ENCODE measurements at places on chromosomes 1 and 21.

GRCh38 chr1:234927312-234927970 is 201.2 kb downstream of the TOMM20 start:
- no peak for DNase-seq

- DNase-seq = peak; percentile 53
Observed at GRCh38 chr1:26959722-26960624, at the start of gene KDF1. TSS of gene KDF1 (minus strand) at chr1:26960468. CDS start at chr1:26952380, 8,088 bp downstream.

DNA sequence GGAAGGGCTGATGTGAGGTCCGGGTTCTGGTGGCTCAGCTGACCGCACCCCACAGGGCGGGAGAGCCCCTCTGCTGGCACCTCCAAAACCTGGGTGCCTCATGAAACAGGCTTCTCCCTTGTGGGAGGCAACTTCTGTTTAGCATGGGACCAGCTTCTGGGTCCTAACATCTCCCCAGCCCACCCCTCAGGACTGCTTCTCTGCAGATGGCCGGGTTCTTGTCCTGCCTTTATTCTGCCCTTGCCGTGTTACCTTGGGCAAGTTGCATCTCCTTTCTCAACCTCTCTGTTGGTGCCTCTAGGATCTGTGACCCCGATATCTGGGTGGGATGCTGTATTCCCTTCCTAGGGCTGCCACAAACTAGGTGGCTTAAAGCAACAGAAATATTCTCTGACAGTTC is 15.0 kb upstream of the TTC22 start:
- no peak for DNase-seq

- no peak for DNase-seq
Observed at GRCh38 chr1:112304126-112304525, 91.9 kb upstream of the CTTNBP2NL start.

- no peak for DNase-seq
Observed at GRCh38 chr1:15391366-15391765, 18.3 kb upstream of the EFHD2 start.

DNA sequence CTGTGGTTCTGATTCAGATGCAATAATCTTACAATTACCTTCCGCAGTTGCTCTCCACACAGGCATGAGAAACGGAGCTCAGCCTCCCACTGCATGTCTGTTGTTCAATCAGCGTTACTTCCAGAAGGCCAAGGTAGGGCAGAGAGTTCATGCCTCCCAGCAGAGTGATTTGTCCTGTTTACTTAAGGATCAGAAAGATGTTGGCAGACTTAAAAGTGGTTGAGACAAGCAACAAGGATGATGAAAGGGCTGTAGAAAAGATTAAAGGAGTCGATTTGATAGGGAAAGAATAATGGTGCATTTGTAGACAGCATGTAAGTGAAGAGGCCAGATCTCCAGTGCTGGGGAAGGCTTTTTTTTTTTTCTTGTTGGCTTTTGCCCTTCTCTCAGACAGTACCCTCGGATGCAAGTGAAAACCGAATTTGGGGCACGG is 26.6 kb downstream of the ARMH1 start:
- no peak for DNase-seq

DNA sequence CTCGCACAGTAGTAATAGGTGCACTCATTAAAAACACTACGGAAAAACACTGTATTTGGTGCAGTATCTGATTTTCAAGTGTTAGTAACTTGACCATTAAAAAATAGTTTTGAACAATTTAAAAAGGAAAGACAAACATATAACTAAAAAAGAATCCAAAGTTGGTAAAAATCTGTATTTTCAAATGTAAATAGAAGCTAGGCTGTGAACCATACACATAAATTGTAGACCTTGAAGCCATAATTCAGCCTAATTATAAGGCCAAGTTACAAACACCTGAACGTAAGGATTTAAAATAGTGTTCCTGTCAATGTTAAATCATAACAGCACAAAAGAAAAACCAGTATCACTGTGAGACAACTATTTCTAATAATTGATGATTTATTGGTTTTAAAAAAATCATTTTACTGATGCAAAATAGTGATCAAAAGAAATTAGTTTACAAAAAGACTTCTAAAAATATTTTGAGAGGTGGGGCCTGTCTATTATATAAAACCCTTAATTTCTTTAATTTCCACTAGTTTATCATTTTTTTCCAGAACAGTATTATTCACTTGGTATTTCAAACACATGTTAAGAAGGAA is 4.5 kb downstream of the IRF2BP2 start:
- no peak for DNase-seq

- no peak for DNase-seq
Observed at GRCh38 chr1:54607821-54608565, 15.3 kb downstream of the FAM151A start.

DNA sequence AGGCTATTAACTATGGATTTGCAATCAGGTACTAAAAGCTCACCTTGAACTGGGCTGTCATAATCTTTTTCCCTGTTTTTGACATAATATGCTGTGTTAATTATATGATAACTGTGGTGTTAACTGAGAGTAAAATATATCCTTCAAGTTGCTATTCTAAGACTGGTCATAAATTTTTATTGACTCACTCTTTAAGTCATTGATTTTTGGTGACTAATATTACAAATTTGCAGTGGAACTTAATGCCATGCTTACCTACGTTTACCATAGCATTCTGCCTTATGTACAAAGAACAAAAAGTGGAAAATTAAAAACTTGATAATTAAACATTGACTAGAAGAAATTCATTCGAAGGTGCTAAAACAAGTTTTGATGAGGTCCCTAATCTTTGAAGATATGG is 872.4 kb downstream of the BRINP3 start:
- DNase-seq = no peak

- no peak for DNase-seq
Observed at GRCh38 chr1:182196897-182197870, 135.7 kb upstream of the ZNF648 start.

DNA sequence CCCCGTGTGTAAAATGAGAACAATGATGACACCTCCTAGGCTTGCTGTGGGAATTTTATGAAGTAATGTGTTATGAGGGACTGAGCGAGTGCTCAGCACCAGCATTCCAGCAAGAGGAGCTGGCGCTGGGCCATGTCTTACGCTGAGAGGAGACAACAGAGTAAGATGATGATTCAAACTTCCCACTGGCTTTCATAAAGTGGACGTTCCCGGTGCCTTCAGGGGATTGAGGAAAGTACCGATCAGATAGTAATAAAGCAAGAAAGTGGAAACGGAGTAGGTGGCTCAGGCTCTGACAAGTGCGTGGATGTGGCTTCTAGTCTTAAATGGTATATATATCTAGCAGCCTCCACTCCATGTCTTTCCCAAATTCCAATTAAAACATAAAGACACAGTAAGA is 23.8 kb downstream of the EPHA10 start:
- no peak for DNase-seq

GRCh38 chr1:101284021-101284420 is 47.2 kb downstream of the S1PR1 start:
- DNase-seq = peak; percentile 39

DNA sequence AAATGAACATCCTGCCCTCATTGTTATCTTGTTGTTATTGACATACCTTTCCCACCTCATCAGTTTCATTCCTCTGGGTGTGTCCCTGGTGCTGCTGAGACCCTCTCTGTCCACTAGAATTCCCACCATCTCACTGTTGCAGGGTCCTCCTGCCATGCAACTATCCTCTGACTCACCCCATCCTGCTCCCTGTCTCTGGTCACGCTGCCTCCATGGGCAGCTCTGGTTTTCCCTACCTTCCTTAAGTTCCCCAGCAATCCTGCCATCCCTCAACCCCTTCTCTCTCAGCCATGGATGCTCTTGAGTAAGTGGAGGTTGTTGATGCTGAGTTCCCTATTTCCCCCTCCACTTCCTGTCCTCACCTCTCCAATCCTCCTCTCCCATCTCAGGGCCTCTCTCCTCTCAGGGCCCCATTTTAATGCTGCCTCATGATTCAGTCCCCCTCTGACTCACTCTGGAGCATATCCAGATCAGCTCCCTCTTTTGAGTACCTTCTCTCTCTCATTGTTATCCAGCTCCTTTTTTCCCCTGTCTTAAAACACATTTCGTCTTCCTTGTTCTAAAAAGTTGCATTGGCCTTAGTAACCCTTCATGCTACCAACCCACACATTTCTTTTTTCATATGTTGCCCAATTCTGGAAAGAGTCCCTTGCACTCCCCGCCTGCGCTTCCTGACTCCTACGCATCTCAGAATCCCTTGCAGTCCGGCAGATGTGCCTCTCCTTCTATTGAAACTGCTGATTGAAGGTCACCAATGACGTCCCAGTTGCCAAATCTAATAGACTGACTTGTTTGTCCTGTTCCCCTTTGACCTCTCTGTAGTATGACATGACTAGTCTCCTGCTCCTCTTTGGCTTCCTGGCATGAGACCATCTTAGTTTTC is 92.0 kb downstream of the CNIH3 start:
- DNase-seq = no peak

- no peak for DNase-seq
Observed at GRCh38 chr1:54952950-54953718, 27.3 kb upstream of the TMEM61 start.

- no peak for DNase-seq
Observed at GRCh38 chr1:53530550-53530949, 71.4 kb downstream of the DMRTB1 start.

DNA sequence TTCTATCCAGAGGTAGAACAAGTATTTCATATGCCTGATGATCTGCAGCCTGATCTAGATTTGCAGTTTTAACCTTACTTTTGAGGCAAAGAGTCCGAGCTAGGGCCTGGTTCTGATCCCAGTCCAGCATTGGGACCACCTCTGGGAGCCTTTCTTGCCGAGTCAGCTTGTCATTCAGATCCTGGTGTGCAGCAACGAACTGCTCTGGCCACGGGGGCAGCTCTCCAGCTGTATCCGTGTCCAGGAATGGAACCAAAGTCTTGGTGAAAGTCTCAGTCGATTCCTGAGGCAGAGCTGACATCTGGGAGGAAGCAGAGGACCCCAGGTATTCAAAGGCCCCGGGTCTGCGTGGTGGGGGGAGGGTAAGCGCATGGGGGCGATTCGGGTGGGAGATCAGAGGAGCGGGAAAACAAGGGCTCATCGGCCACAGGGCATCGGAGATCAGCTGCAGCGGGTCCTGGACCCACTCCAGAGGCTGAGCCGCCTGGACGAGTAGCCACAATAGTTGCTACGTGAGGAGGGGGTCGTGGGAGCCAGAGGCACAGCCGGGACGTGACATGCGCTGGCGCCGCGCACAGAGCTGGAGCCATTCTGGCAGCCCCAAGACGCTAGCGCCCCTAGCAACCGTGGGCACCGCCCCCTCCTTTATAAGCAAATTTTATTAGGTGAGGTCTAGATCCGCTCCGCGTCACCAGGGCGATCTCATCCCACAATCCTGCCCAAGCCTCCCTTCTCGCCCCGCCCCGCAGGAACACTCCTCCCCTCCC is 32.4 kb upstream of the BSDC1 start:
- no peak for DNase-seq

DNA sequence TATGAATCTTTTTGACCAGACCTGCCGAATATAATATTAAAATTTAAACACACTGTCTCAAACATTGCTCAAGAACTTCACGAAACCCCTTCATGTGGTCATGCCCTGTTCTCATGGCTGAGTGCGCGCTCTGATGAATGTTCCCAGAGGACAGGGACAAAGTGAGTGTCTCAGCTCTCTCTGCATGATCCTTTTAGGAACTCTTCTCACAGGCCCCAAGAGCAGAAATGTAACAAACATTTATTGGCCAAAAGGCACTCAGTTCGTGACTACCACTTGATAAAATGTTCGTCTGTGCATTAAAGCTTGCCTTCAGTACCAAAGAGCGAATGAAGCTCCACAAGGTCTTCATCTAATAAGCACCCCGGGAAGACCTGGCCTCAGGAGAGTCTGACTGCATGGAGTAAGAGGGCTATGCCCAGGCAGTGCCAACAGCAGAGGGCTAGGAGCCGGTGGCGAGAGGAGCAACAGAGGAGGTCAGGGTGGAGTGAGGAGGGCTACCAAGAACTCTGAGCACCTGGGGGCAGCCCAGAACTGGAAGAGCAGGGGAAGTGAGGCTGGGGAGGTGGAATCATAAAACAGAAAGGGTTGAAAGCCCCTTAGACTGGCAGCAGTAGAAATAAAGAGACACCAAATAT is 171.1 kb downstream of the RHOU start:
- no peak for DNase-seq

DNA sequence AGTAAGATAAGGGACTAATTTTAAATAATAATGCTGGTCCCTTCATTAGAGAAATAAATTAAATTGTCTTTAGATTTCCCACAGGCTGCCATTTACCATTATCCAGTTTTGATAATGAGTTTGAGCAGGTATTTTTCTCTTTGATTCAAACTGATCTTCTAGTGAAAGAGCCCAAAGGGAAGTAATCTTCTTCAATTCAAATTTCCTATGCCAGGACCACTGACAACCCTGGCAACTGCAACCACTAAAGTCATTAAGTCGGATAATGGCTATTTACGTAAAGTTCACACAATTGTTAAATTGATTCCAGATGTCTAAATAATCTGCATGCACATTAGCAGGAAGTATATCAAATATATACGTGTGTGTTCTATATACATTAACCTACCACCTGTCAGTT is 399.3 kb downstream of the PTPRC start:
- no peak for DNase-seq

DNA sequence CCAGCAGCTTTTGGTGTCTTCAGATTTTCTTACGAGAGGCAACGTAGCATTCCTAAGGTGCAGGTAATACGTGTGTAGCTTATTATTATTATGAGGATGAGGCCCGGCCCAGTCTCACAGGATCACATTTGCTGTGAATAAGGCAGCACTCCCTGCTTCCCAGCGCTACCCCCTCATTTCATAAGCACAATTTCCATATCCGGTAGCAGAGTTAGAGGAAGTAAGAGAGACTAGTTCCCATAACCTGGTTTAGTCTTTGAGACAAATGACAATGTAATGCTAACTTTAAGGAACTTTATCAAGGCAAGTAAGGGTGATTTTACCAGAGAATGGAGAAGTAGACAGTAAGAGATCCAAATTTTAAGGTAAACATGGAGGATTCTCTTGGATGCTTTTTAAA is 14.6 kb upstream of the LMO4 start:
- DNase-seq = no peak

- no peak for DNase-seq
Observed at GRCh38 chr1:110786802-110787327, 86.1 kb upstream of the CD53 start.

GRCh38 chr1:182054698-182055326 is 6.7 kb downstream of the ZNF648 start:
- peak; percentile 48 for DNase-seq

- no peak for DNase-seq
Observed at GRCh38 chr1:232441036-232441411, 188.9 kb downstream of the SIPA1L2 start.

GRCh38 chr1:7570311-7570710 is 200.8 kb upstream of the VAMP3 start:
- DNase-seq = no peak

GRCh38 chr1:213826891-213827290 is 160.9 kb upstream of the PROX1 start:
- no peak for DNase-seq

GRCh38 chr1:200624679-200625335 is 4.3 kb upstream of the KIF14 start:
- DNase-seq = no peak

- peak; percentile 38 for DNase-seq
Observed at GRCh38 chr1:46302641-46303037, 777 bp downstream of the LRRC41 start.

- no peak for DNase-seq
Observed at GRCh38 chr1:168372861-168373371, 92.2 kb downstream of the TBX19 start.

Measured in stimulated activated CD4-positive, alpha-beta T cell treated with anti-CD3 and anti-CD28 coated beads, Interleukin-4, amount 100 ng/mL, for 1 hour (primary cell).